Urothelium cell line (cell line): ENCODE measurements at places on chromosomes 1 and 21.

GRCh38 chr1:209208648-209209047, 374.9 kb upstream of the CAMK1G start:
- DNase-seq, result no peak

DNA sequence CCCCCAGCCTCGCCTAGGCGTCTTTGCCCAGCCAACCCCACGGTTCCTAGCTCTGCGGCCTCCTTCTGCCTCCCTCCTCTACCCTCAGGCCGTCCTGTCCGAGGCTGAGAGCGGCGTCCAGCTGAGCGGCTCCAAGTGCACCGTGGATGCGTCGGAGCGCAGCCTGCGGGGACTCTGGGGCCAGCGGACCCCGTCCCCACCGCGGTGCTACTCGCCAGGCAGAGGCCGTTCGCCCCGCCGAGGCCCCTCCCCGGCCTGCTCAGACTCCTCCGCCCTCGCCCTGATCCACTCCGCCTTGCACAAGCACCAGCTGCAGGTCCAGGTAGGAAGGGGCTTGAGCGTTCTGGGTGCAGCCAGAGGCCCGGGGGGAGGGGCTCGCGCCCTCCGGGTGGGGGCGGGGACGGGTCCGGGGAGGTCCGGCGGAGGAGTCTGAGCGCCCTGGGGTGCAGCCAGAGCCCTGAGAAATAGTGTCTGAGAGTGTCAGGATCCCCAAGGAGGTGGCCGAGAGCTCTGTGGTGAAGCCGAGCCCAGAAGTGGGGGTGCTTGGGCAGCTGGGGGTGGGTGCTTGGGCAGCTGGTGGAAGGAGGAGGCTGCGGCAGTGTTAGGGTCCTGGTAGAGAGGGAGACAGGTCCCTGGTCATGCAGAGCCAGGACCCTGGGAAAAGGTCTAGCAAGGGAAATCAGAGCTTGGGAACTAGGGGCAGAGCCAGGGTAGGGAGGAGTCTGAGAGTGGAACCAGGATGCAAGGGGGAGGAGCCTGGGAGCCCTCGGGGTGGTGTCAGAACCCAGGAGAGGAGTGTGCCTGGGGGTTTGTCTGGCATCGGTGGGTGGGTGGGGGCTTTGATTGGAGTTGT, 3.2 kb upstream of the NBPF3 start:
- DNase-seq, result no peak

DNA sequence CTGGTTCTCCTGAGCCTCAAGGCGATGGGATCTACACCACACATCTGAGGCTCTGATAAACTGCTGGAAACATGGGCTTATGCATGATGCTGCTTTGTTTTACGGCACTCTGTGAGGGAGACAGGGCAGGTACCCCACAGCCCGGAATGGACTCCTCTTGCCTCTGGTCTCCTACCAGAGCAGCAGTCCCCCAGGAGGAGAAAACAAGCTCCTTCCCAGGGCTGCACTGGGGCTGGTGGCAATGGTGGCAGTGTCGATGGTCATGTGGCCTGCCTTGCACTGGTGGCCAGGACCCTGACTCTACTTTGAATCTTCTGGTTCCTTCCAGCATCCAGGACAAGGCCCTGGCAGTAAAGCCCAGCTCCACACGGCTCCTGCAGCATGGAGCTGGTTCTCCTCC, 79.4 kb downstream of the TOMM20 start:
- DNase-seq, result no peak

DNA sequence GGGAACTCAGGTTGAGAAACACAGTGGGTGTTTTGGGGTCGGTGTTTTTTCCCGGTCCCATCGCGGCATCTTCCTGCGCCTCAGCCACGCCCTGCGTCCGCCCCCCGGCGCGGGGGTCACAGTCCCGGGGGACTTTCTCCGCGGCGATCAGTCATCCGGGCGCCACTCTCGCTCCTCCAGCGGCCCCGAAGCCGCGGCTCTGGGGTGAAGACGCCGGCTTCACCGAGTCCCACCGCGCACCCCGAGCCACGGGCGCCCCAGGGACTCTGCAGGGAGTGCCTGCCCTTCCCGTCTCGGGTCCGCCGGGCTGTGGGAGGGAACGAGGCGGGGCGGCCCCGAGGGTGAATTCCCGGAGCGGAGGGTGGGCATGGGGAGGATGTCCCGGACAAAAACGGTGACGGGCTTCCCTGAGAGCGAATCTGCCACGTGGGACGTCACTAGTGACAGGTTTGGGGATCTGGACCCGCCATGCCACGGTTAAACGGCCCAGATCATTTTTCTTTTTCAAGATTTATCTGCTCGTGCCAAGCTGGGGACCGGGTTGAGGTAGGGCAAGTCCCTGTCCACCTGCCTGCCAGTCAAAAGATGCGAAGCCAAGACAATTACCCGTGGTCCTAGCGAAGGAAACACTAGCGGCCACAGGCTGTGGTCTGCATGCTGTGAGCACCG, 717 bp upstream of the BATF3 start:
- peak; percentile 21 for DNase-seq

DNA sequence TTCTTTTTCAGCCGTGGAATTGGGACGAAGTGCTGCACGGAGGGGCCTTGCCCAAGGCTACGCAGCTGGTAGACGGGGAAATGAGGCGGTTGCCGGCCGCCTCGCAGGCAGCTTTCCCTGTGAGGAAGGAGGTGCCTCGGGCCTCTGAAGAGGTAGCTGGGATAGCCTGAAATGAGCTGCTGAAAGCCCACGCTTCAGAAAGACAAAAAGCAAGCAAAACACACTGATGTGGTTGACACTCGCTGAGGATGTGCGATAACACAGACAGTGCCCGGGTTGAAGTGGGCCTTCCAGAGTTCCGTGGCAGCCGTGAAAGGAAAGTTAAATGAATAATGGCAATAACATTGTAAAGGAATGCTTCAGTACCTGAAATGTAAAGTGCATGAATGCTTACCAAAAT, 47.2 kb downstream of the S1PR1 start:
- no peak for DNase-seq

DNA sequence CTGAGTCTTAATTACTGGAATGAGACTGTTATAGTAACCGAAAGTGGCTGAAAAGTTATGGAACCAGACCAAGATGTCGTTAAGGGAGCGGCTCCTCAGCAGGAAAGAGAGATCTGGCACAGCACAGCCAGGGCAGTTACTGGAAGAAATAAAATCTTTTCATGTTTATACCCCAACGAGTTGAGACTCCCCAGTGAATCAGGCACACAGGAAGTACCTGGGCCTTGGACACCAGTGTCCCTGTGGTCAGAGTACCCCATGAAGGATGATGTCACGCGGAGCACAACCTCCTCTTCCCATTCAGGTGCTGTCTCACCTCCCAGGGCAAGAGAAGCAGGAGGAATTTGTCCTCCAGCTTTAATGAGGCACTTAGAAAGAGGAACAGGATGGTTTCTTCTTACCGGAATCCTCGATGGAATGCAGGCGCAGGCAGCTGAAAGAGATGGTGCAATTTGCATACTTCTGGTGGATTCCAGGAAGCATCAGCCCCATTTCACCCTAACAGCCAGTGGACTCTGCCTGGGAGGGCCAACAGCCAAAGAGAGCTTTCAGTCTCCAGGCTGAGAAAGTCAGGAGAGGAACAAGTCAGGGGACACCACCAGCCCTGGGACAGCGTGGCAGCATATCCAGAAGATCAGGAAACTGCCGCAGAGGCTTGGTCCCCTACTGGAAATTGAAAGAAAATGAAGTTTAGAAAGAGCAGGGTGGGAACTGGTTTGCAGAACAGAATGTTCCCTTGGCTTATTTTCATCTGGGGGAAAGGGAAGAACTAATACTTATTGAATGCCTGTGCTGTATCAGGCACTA, 35.9 kb upstream of the CTTNBP2NL start:
- peak; percentile 33 for DNase-seq
